ENCODE measurements at places on chromosomes 7 and 10.

GRCh38 chr10:1570416-1571051, 166.8 kb downstream of the ADARB2 start:
- no peak for DNase-seq

DNA sequence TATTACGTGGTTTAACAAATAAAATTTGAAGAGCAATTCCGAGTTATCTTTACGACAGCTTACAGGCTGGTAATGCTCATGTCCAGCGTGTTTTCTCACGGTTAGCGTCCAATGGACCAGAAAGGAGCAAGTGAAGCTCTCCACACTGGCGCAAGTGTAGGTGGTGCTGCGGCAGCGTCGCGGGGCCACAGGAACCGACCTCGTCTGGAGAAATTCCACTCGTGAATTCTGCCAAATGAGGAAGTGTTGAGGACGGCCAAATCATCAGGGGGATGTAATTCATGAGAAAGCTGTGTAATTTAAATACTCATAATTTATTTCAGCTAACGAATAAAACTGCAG, 350 bp upstream of the ZNF37A start:
- no peak for DNase-seq

GRCh38 chr10:35995485-35995884, 353.4 kb upstream of the FZD8 start:
- no peak for DNase-seq

DNA sequence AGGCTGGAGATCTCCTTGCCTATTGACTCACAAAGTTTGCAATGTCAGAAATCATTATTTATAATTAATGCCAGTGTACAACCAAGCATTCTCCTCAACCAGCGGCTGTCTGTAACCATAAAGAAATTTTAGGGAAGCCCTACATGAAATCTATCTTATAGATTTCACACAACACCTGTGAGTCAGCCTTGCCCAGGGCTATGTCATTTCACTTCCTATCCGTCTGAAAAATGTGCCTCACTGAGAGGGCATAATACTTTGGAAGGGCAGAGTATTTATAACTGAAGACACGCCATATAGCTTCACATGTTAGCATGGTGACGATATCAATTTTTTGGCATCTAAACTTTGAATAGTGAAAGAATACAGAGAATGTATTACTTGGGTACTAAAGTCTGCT, 296.6 kb upstream of the ETV1 start:
- no peak for DNase-seq

GRCh38 chr7:148575640-148576411, 14.7 kb upstream of the C7orf33 start:
- no peak for DNase-seq

- no peak for DNase-seq
These were observed 9.3 kb downstream of the KCNH2 start for GRCh38 chr7:150968734-150969372.

GRCh38 chr7:6203381-6203780, 69.0 kb downstream of the CYTH3 start:
- no peak for DNase-seq

GRCh38 chr7:6590645-6591110, 857 bp downstream of the INTS15 start:
- DNase-seq, result no peak

- DNase-seq, result no peak
These were observed 194.2 kb downstream of the CAMK1D start for GRCh38 chr10:12543589-12543988.

DNA sequence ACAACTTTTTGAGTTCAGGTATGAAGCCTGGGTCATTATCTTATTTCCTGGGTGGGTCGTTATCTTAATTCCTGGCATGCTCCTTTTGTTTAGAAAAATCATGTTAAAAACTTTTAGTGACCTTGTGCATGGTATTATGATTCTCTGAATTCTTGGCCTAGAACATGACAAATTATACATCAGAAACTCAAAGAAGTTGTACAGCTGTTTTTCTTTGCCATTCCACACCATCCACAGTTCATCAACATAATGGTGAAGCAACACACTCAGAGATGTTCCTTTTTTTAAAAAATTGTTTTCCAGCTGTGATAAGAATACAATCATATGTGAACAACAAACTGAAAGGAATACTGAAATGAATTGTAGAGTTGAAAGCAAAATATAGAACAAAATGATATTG, 149.2 kb upstream of the SEMA3D start:
- DNase-seq, result no peak

GRCh38 chr10:57952741-57953140, 315.0 kb downstream of the IPMK start:
- no peak for DNase-seq

DNA sequence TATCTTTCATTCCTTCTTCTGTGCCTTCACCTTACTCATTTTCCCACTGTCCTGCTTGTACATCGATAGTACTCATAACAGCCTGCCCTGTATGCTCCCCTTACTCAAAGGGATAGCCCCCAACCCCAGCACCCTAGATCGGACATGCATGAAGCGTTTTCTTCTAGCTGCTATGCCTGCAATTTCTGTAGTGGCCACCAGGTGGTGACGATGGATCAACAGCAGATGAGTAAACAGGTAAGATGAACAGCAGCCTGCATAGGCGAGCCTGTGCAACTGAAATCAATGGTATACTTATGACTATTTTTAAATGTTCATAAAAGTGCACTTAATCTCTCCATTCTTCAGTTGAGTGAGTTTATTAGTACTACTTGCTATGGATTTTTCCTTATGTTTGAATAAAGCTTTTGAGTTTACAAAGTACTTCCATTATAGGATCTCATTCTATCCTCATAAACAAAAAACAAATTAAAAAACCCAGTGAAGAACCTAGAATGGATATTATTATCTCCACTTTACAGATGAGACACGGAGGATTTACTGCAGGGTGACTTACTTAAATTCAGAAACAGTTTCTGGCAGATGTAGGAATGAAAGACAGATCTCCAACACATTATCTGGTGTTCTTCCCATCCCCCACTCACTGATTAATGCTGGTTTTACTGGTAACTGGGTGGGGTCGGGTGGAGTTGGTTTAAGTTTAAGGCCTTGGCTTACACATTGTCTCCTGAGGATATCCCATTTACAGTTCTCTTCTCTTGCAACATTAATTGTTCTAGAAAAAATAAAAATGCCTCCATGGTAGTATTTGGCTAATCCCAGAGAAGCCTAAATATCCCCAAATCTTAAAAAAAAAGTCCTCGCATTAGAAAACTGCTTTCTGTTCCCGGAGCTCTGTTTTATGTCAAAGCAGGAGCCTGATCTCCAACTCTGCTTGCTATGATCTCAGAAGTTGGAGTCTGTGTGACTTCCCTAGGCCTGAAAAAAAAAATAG, 222.1 kb downstream of the GLI3 start:
- no peak for DNase-seq

DNA sequence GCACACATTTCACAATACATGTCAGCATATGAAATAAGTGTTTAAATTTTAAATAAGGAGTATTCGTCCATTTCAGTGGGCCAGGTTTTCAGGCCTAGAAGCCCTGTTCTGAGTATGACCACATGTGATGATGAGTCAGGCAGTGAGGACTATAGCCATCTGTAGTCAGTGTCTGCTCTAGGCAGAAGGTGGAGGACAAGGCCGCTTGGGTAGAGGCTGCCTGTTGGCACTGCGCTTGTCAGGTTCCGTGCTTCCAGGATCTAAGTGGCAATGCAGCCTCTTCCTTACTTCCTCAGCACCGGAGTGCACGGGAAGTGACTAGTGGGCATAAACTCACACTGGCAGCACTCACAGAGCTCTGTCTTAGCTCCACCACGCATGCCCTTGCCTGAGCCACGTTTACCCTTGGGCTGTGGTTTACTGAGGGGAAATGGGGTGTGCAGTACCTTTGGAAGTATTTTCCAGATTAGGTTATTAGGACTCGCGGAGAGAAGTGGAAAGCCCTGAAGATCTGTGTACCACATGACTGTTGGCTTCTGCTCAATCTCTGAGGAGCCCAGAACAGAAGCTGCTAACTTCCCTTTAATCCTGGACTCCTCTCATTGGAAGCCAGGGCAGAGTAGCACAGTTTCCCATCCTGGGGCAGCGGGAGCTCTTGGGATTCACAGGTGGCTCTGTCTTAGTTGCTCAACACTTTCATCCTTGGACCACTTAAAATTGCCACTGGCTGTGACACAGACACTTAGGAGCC, 87.5 kb upstream of the GJD4 start:
- no peak for DNase-seq

GRCh38 chr7:151917791-151918509, 38.3 kb upstream of the GALNTL5 start:
- DNase-seq, result no peak

DNA sequence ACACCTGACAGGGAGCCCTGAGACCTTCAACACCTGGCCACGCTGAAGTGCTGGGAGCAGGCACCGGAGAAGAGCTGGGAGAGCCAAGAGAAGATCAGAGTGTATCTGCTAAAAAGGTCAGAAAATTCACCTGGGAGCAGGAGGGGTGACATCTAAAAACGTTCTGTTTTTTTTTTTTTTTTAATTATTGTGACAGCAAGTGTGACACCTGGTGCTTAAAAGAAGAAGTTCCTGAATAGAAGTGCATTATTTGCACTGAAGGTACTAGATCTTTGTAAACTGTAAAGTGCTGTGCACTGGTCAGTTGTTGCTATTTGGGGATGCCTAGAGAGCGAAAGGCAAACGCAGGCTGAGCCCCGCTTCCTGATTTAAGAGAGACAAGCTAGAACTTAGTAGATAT, 422.0 kb downstream of the PLXNA4 start:
- no peak for DNase-seq

GRCh38 chr10:119395280-119396007, 147.1 kb downstream of the RGS10 start:
- no peak for DNase-seq

GRCh38 chr7:82106201-82106600, 336.4 kb upstream of the HGF start:
- no peak for DNase-seq

DNA sequence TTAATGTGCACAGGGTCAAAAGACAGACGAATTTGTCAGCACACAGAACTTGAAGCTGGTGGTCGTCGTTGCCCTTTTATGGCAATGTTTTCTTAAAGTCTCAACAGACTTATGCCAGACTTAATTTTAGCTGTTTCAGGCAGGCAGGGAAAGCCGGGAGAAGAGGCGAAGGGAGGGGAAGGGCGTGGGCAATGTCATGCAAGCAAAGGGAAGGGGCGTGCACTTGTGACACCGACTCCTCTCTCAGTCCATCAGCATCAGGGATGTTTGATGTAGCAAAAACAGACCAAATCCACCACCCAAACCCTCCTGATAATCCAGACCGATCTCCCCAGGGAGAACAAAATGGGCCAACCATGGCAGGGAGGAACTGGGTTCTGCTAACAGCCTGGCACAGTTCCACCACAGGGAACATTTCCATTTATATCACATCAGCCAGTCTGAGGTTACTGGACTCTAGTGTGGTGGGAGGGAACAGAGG, 118.1 kb upstream of the RHEB start:
- no peak for DNase-seq

DNA sequence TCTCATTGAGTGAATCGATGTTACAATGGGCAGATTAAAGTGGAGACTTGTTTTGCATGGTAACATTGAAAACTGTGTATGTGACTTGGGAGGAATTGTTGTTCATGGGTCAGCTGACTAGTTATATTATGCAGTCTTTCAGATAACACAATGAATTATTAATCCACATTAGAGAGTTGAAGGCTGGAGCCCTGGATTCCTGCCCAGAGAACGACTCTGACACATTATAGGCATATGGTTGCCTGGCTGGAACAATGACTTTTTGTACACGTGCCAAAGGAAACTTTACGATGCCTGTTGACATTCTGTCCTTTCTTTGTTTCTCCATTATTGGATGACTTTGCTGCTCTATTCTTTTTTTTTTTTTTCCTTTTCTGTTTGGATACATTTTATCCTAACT, 52.3 kb upstream of the TMEM229A start:
- DNase-seq, result no peak

GRCh38 chr7:134845461-134845860, 66.0 kb downstream of the CALD1 start:
- DNase-seq, result no peak

- DNase-seq, result no peak
These were observed 17.0 kb downstream of the TRA2A start for GRCh38 chr7:23514755-23515154.

DNA sequence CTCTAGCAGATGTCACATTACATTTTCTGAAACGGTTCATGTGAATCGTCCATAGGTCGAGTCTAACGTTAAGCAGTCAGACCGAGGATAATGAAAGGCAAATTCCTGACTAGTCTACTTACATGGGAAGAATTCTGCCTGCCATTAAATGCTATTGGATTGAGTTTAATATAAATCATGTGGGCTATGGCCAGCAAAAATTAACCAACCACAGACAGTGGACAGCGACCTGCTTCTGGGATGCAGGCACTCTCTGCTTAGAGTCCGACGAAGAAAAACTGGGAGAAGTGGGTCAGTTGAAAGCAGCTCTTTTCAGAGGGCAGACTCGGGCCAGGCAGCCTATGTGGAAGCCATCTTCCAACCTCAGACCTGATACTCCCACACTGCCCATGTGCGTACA, 16.6 kb downstream of the PIP4K2A start:
- DNase-seq, result no peak

- DNase-seq, result no peak
These were observed 6.4 kb downstream of the SFTPD start for GRCh38 chr10:79942261-79943185.

DNA sequence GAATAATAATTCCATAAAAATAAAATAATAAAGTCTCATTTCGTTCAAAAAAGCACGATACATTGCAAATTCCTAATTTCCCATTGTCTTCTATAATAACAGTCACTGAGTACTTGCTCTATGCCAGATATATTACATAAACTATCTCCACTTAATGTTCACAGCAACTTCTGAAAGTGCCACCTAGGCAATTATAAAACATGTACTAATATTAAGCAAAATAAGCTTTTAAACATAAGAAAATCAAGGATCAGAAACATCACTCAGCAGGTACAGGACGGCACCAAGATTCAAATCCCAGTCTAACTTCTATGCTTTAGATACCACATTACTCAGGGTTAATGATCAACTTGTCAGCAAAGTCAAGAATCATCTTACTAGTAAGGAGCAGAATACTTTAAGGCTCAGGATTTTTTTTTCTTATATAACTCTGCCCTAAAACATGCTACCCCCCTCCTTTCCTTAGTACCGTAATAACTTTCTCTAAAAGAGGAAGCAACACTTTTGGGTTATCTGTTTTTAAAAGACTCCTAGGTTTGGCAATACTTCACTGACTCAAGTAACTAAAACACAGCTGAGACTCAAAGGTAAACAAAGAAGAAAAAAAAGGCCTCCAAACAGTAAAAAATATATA, 51.3 kb downstream of the USP6NL start:
- DNase-seq, result no peak

GRCh38 chr10:35640474-35640873, 1.6 kb downstream of the FZD8 start:
- DNase-seq, result no peak

DNA sequence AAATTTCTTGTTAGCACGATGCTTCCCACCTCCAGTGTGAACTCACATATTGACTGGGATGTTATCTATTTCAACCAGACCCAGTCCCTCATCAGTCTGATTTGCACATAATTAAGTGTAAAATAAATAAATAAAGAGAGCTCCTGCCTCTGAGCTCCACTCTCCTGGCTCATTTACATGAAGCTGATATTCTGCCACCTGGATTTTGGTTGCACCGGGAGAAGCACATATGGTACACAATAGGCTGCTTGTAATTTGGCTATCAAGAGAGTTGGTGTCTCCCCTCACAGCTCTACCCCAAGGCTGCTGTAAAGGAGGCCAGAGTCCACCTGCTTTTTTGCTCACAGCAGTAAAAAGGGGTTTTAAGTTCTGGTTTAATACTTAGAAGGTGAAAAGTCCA, 610.5 kb downstream of the KCNMA1 start:
- no peak for DNase-seq

- DNase-seq, result no peak
These were observed 169.3 kb upstream of the AKR1E2 start for GRCh38 chr10:4656576-4657194.

- DNase-seq, result no peak
These were observed 3.1 kb downstream of the HERPUD2 start for GRCh38 chr7:35691827-35692307.

Measured in cortex of kidney (tissue), 1 donor.